Glomerular endothelial cell (primary cell): ENCODE measurements at places on chromosomes 5 and 9. TPM values are rescaled to one million over a fixed set of nuclear protein-coding genes. Genes with fewer than 3 reads are reported as not detected.

GRCh38 chr5:177456976-177457851, 10.6 kb downstream of the PRR7 start:
- peak; percentile 74 for DNase-seq

DNA sequence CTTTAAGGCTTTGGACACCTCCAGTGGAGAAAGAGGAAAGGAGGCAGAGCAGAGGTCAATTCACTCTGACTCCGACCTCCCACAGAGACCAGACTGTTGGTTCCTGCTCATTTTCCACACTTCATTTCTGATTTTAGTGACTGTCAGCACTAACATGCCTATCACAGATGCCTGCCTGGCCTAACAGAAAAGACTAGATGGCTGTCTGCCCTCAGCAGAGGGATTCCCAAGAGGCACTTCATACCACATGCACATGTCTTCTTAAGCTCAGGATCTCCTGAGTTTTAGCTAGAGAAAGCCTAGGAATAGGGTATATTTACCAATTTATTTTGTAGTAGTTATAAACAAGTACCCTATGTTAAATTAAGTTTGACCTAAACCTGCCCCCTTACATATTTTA, 336.0 kb downstream of the ENC1 start:
- DNase-seq, result no peak

RASEF gene
- total RNA-seq, result 0.06 and 0.48 TPM in 2 replicates

GRCh38 chr5:88661806-88662207, 221.2 kb downstream of the MEF2C start:
- no peak for DNase-seq
